ENCODE measurements at places on chromosomes 1 and 21. TPM values are rescaled to one million over a fixed set of nuclear protein-coding genes. Genes with fewer than 3 reads are reported as not detected.

GRCh38 chr1:220056374-220056773 is 10.1 kb upstream of the EPRS1 start:
- DNase-seq, result no peak
- H3K4me1 ChIP-seq, result no peaks in the 10 kb centered on the region
- no peak overlapping the region for H3K4me3 ChIP-seq
- H3K36me3 ChIP-seq, result no peaks in the 10 kb centered on the region

DNA sequence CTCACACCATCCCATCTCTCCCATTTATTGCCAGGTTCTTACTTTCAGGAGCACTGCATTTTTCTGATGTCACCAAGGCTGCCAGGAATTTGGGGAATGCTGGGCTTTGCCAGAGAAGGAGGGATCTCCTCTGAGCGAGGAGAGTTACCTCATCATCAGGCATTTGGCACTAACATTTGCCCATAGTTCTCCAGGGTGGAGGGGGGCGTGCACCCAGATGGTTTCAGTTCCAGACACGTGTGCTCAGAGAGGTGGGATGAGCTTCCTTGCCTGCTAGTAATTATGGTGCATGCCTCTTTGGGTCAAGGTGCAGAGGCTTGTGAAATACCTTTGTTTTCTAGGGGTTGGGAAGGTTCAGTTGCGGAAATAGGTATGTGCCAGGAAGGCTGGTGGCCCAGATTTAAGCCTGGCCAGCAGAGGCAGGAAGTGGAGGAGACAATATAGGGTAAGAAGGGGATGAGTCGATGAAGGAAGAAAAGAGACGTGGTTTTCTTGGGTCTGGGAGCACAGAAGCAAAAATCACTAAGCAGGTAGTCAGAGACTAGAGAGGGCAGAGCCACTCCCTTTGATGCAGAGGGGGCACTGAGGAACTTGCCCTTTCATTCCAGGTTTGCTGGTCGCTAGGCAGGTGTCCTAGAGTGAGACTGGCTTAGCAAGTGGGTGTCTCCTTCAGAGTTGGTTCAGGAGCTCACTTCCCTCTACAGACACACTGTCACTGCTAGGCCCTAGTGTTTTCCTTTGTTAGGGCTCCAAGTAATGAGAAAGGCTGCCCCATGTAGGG is 7.2 kb downstream of the TUFT1 start:
- peaks cover 11% of the 10 kb centered on the region for H3K4me1 ChIP-seq
- peak; percentile 60 for DNase-seq
- no peak overlapping the region for H3K27ac ChIP-seq
- H3K27me3 ChIP-seq, result no peaks in the 10 kb centered on the region
- no peak overlapping the region for H3K4me3 ChIP-seq

UBL4B gene
- total RNA-seq, result not detected

REN gene
- total RNA-seq, result not detected

GRCh38 chr1:30633294-30633693 is 90.1 kb downstream of the MATN1 start:
- no peak for DNase-seq
- no peak overlapping the region for H3K4me3 ChIP-seq
- H3K4me1 ChIP-seq, result no peaks in the 10 kb centered on the region
- H3K27me3 ChIP-seq, result no peaks in the 10 kb centered on the region
- H3K27ac ChIP-seq, result no peak overlapping the region
- H3K36me3 ChIP-seq, result no peaks in the 10 kb centered on the region

VANGL2 gene
- total RNA-seq, result not detected

HMCN1 gene
- 10.3 TPM for total RNA-seq

- no peaks in the 10 kb centered on the region for H3K36me3 ChIP-seq
- no peak overlapping the region for H3K27ac ChIP-seq
- H3K4me3 ChIP-seq, result no peak overlapping the region
- no peaks in the 10 kb centered on the region for H3K27me3 ChIP-seq
- DNase-seq, result no peak
- H3K4me1 ChIP-seq, result no peaks in the 10 kb centered on the region
Measured at GRCh38 chr21:27292229-27292628, 325.3 kb upstream of the ADAMTS5 start.

DNA sequence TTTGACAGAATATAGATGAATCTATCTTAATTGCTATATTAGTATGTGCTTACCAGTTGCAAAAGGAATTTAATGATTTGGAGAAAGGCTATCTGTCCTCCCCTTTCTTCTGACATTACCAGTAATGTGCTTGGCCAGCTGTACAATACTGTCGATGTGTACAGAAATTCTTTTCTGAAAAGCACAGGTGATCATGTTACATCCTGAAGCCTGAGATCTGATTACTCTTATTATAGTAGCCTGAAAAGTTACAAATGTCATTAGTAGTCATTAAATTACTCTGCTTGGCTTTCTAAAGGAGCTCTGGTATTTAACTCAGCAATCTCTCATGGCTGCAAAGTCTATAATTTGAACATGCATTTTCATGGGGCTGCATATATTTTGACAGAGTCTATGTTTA is 209.8 kb downstream of the PTPRC start:
- no peak overlapping the region for H3K4me3 ChIP-seq
- DNase-seq, result no peak
- peaks cover 16% of the 10 kb centered on the region for H3K36me3 ChIP-seq
- no peak overlapping the region for H3K27ac ChIP-seq
- H3K4me1 ChIP-seq, result no peaks in the 10 kb centered on the region

DNA sequence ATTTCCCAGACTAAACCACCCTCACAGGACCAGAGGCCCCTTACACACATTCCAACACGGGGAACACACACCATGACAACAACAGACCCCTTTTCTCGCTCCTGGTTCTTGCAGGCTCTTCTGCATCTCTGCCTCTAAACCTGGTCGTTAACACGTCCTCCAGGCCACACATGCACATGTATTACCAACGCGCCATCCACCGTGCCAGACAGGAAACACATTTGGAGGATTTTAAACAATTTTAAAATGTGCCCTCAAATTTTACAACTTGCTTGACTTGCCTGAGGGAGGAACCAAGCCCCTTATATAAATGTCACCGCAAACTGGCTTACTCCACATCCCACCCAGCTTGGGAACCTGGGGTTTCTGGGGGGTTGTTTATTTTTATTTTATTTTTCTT is 16.9 kb upstream of the EFNA1 start:
- no peaks in the 10 kb centered on the region for H3K36me3 ChIP-seq
- H3K27ac ChIP-seq, result no peak overlapping the region
- no peak for DNase-seq
- no peak overlapping the region for H3K4me3 ChIP-seq
- peaks cover 9% of the 10 kb centered on the region for H3K27me3 ChIP-seq

LCE6A gene
- not detected for total RNA-seq

Measured in endothelial cell of umbilical vein (primary cell).